ENCODE measurements at places on chromosomes 6 and 20.

DNA sequence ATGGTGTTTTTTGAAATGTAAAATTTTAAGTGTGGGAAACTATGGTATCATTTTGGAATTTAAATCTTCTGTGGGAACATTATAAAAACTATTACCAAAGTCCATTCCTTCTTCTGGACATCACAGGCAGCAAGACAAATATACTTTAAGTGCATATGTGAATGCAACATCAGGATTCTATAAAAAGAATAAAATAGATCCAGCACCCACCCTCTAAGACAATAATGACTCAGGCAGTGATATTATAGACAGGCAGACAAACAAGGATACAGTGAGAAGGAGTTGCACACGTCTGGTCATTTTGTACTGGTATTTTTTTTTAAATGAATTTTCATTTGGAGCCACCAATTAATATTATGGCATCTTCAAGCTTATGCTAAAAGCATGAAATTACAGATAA, 21.1 kb upstream of the NEDD9 start:
- no peak for DNase-seq

- no peak for DNase-seq
Measured at GRCh38 chr6:166624275-166624674, 2.8 kb downstream of the RPS6KA2 start.

DNA sequence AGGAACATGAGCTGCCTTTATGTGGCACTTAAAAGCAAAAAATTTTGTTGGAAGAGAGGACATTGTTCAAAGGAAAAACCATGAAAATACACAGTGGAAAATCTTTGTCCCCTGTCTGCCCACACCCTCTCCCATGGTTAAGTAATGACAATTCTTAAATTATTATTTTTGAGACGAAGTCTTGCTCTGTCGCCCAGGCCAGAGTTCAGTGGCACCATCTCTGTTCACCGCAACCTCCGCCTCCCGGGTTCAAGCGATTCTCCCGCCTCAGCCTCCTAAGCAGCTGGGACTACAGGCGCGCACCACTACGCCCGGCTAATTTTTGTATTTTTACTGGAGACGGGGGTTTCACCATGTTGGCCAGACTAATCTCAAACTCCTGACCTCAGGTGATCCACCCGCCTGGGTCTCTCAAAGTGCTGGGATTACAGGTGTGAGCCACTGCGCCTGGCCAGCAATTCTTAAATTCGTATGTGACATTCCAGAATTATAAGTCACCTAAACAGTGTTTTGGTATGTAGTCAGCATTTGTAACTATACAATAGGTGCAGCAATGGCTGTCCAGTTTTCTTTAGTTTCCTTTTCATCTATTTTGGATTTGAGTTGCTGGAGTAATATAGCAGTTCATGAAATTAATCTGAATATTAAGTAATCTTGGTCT, 636 bp upstream of the SSR1 start:
- DNase-seq, result no peak

DNA sequence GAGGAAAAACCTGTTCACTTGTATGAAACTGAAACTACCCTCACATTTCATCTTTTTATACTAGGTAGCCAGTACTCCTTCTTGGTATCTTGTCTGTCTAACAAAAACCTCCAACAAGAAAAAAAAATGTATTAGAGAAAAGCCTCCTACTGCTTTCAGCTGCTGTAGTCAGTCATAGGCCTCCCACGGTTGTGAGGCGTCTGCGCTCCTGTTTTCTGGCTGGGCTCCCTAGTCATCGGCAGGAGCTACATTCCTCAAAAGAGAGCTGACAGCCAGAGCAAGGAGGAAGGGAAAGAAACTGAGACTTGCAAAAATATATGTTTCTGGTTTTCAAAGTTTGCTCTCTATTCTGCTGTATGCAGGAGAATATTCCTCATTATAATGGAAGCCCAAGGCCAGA, 517.0 kb downstream of the LMBRD1 start:
- no peak for DNase-seq

DNA sequence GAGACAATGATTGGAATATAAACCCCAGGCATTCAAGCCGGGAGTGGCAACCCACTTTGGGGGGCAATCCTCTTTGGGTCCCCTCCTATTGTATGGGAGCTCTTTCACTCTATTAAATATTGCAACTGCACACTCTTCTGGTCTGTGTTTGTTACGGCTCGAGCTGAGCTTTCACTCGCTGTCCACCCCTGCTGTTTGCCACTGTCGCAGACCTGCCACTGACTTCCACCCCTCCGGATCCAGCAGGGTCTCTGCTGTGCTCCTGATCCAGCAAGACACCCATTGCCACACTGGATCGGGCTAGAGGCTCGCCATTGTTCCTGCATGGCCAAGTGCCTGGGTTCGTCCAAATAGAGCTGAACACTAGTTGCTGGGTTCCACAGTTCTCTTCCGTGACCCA, 222.8 kb upstream of the MANEA start:
- DNase-seq, result no peak

DNA sequence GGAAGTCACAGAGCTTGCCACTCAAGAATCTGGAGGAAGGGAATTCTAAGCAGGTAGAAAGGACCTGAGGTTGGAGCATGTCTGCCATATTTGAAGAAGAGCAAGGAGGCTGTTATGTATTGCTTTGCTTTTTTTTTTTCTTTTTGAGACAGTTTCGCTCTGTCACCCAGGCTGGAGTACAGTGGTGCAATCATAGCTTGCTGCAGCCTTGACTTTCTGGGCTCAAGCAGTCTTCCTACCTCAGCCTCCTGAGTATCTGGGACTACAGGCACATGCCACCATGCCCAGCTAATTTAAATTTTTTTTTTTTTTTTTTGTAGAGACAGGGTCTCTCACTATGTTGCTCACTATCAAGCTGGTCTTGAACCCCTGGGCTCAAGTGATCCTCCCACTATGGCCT, 40.8 kb downstream of the ORC3 start:
- DNase-seq, result no peak

DNA sequence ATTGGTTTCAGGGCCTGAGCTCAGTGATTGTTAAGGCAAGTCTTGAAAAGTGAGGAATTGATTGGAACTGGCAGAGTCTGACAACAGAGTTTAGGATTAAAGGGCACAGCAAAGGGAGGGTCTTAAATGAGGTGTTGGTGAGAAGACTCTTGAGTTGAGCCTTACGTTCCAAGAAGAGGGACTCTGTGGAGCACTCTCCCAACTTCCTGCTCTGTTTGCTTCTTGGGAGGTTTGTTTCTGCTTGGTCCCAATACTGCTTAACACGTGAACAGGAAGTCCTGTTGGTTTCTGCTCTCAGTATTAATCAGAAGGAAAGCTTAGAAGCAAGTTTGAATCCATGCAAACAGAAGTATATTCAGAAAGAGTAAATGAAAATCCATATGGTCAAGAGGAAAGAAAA, 15.6 kb upstream of the SYNDIG1 start:
- DNase-seq, result no peak

- no peak for DNase-seq
Measured at GRCh38 chr6:52403627-52404026, 16.5 kb upstream of the EFHC1 start.

GRCh38 chr6:161963634-161964234, 689.9 kb upstream of the AGPAT4 start:
- DNase-seq, result no peak

DNA sequence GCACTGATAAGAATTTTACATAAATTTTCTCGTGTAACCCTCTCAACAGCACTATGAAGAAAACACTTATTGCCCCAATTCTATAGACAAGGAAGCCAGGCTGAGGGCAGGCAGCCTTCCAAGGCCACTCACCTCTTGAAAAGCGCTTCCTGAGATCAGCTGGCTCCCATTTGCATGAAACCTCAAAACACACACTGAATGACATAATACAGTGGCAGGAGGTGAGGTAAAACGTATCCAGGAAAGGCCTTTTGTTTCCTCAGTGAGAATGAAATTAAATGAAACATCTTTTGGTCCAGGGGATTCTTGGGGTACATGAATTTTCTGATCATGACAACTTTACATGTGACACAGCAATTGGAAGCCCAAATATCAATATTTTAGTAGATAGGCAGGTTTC, 112.5 kb downstream of the WDR27 start:
- DNase-seq, result no peak

GRCh38 chr6:14770572-14770971, 475.3 kb upstream of the JARID2 start:
- no peak for DNase-seq

GRCh38 chr20:4325548-4326187, 310.3 kb upstream of the RNF24 start:
- DNase-seq, result no peak
